ENCODE measurements at places on chromosomes 6 and 20.
A peak's percentile ranks its signal among the peaks of the same experiment; 100 is the strongest.

- no peak for DNase-seq
Measured at GRCh38 chr6:34021554-34022190, 124.2 kb downstream of the GRM4 start.

- DNase-seq, result no peak
Measured at GRCh38 chr6:41929924-41930323, 8.6 kb downstream of the BYSL start.

GRCh38 chr6:29764422-29765196, 41.4 kb downstream of the HLA-F start:
- DNase-seq, result no peak

GRCh38 chr6:13421425-13422059, 65.9 kb downstream of the GFOD1 start:
- no peak for DNase-seq

DNA sequence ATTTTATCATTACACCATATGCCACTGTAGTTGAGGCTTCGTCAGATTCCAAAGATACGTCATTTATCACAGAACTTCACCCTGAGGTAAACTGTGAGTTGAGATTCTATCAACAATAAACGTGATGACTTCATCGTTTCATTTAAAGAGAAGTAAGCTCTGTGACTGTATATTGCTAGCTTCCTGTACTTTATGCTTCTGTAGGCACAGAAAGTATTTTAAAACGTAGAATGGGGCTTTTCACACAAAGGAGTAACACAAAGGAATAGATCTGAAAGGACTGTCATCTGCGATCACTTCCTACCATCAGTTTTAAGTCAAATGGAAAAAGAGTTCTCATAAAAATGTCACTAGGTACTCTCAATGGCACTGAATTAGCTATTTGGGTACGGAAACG, 234.4 kb upstream of the MCHR2 start:
- peak; percentile 54 for DNase-seq

DNA sequence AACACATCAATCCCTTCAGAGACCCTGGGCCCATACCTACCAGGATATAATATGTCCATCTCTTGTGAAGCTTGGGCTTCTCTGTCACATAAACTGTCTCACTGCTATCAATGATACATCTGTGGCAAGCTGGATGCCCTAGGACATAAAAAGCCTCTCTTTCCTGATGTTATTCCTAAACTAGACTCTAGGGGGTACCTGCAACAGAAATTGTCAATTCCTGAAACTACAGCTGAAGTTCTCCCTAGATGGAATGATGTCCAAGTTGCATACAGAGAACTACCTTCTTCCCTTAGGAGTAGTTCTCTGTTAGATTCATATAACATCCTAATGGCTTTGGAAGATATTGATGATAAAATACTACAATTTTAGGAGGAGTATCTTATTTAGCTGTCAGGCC, 35.8 kb downstream of the TBX18 start:
- DNase-seq, result peak; percentile 50

DNA sequence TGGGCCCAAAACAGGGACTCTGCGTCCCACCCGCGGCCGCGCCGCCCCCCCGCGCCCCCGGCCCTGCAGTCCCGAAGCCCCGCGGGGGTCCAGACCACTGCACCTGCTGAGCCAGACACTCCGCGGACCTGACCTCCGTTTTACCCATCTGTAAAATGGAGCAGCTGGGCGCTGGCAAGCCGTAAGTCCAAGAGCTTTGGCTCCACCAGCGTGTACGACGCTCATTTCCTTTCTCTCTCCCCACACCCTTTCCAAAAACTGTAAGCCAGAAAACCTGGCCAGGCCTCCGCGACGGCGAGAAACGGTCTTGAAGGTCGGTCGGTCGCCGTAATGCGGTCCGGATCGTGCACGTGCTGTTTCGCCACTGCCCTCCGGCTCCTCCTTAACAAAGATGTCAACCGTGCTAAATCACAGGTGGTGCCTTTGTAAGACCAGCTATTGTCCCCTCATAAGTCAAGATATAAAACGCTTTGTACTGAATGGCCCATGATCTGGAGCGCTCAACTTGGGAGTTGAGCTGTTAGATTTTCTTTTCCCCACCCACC, 7.8 kb upstream of the NR2E1 start:
- no peak for DNase-seq

- DNase-seq, result no peak
Measured at GRCh38 chr6:157974341-157974894, 7.2 kb upstream of the SYNJ2 start.

DNA sequence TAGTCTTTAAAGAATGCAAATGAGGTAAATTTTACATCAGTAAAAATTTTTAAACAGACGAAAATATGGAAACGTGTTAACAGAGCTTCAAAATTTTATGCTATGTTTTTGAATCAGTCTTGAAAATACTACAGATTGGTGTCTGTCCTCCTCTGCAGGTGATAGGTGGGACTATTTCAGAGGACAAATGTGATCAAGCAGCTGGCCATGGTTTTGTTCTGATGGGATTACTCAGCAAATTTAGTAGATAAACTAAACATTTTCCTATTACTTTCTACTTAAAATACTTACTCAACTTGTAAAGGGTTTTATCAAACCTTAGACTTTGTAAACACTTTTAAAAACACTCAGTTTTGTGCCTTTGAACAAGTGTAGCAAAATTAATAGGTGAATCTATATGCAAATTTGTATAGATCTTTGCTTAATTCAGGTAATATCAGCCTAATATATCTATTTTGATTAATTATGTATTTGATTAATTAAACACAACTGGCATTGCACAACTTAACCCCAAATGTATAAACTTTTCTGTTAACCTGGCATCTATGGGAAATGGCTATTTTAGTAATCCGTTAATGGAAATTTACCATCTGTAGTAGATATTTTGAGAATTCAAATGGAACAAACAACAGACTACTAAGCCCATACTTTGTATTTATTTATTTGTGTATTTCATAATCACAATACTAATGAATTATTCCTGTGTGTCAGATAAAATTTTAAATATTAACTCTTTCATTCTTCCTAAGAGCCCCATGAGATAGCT, 22.5 kb downstream of the ADGRB3 start:
- DNase-seq, result no peak

DNA sequence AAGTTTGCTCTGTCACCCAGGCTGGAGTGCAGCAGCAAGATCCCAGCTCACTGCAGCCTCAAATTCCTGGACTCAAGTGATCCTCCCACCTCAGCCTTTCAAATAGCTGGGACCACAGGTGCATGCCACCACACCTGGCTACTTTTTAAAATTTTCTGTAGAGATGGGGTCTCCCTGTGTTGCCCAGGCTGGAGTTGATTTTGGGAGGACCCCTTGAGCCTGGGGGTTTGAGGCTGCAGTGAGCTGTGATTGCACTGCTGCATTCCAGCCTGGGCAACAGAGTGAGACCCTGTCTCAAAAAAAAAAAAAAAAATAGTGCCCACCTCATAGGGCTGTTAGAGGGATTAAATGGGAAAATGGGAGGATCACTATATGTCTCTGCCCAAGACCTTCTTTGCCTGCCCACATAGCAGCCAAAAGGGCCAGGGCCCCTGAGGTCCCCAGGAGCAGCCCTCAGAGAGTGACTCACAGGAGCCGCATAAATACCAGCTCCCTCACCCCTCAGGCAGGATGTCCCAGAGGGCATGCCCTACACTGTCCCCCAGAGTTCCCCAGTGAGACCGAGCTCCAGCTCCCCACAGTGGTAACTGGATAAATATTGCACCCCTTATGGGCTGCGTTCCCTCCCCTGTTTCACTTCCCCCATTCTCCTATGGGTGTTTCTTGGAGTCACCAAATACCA, 11.7 kb upstream of the MDGA1 start:
- DNase-seq, result no peak

GRCh38 chr6:109013656-109014305, 80.9 kb downstream of the SESN1 start:
- no peak for DNase-seq

GRCh38 chr6:5729080-5729434, 277.7 kb downstream of the NRN1 start:
- DNase-seq, result peak; percentile 46

- DNase-seq, result no peak
Measured at GRCh38 chr6:45082091-45082490, 246.0 kb upstream of the RUNX2 start.

- DNase-seq, result peak; percentile 55
Measured at GRCh38 chr6:151847064-151847463, 39.6 kb downstream of the ESR1 start.

- peak; percentile 64 for DNase-seq
Measured at GRCh38 chr6:35469751-35470662, 1.8 kb downstream of the RPL10A start.

GRCh38 chr6:126072172-126072571, 85.8 kb downstream of the TRMT11 start:
- no peak for DNase-seq

DNA sequence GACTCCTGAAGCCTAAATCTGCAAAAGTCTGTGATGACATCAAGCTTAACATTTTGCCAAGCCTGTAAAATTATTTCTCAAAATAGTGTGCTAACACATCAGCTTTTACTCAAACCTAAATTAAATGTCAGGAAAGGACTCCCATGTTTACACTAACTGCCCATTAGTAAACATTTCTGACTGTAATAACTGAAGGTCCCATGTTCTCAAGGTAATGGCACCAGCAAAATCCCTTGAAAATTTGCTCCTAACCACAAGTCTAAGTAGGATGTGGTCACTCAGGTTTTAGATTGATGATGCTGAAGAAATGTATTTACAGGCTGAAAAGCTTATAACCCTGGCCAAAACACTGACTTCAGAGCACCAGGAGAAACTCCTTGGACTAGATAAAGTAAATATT, 33.0 kb downstream of the BACH2 start:
- no peak for DNase-seq

GRCh38 chr6:113318575-113318917, 538.6 kb upstream of the MARCKS start:
- DNase-seq, result no peak

DNA sequence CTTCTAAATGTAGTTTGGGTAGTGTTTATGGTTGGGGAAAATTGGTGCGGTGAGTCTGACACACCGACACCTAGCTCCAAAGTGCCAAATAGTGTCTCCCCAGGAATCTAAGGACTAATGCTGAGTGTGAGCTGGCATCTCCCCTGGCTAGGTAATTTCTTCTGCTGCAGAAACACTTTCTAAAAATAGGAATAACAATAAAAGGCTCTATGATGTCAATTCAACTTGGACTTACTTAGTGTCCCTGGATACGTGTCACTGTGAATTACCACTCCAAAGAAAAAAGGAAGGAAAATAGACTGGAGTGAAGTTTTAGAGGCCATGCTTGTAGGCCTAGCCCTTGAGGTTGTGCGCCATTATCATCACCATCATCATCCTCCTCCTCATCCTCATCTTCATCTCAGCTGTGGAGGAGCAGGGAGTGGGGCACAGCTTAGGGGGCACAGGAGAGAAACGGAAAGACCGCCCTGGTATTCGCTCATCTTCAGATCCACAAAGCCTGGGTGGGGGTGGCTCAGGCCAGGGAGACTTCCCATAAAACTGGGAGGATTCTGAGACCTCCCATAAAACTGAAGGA, 89.6 kb downstream of the TBC1D7 start:
- no peak for DNase-seq

DNA sequence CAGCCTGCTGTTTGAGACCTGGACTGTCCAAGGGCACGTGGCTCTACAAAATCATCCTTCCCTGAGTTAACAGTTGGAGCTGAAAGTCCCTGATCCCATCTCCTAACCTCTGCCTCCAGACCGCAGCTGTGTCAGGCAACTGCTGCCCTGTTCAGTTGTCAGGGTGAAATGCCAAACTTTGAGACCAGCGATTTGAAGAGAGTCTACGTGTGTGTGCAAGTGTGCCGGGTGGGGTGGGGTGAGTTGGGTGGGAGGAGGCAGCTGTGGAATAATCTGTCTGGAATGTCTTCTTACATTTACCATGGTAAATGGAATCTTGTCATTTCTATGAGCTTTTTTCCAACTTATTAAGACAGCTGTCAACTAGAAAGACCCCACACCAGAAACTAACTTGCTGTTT, 81.0 kb upstream of the FAM8A1 start:
- no peak for DNase-seq

GRCh38 chr6:114216789-114217467, 125.9 kb downstream of the HS3ST5 start:
- DNase-seq, result no peak

GRCh38 chr6:149065658-149066556, 251.6 kb upstream of the TAB2 start:
- DNase-seq, result no peak

DNA sequence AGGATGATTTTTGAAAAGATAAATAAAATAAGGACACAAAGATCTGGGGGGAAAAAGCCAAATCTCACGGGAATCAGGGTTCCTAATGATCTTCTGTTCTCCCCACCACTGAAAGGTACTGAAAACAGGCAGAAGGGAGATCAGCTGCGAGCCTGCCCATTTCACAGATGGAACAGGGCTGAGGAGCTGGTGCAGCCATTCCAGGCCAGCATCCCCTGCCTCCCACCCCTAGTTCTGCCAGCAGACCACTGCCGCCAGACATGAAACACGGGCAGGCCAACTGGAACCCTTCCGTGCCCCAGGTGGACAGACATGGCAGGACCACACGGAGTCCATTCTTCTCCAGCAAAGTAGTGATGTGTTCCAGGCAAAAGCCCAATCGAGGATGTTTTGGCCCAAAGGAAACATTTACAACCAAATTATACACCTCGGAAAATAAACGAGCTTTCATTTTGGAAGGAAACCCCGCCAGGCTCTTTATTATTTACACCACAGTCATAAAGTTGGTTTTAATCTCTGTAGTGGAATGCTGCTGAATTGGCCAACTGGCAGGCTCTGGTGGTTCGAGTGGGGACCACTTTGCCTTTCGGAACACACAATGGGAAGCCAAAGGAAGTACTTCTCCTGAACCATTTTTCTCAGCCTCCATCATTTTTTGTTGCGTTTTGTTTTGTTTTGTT, 28.2 kb downstream of the ISM1 start:
- no peak for DNase-seq

DNA sequence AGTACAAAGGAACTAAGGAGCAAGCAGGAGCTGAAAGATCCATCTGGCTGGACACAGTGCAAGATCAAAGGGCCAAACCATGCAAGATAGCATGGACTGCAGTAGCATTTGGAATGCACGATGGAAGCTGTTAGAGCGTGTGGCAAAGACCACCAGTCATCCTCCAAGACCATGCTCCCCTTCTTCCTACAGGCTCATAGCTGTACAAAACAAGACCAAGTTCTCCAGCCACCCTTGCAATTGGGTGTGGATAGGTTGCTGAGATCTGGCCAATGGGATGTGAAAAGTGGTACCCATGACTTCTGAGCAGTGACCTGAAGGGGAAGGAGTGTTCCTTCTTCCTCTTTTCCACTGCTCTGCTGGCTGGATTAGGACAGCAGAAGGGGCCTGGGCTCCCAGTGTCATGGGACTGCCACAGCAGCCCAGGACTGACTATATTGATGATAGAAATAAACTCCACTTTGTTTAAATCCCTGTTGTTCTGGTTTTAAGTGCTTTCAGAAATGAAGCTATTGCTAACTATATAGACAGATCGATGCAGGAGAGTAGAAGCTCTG, 64.9 kb downstream of the SLC22A23 start:
- no peak for DNase-seq

- DNase-seq, result no peak
Measured at GRCh38 chr6:6230286-6230685, 90.2 kb downstream of the F13A1 start.

- no peak for DNase-seq
Measured at GRCh38 chr20:45920462-45921336, 8.7 kb upstream of the PLTP start.

- peak; percentile 38 for DNase-seq
Measured at GRCh38 chr6:167683028-167683862, 143.5 kb upstream of the AFDN start.

Data from RKO (cell line).